ENCODE measurements at places on chromosomes 1 and 21. TPM values are rescaled to one million over a fixed set of nuclear protein-coding genes. Genes with fewer than 3 reads are reported as not detected.

SYT6 gene
- total RNA-seq: 41.7 TPM

NTRK1 gene
- 0.08 TPM for total RNA-seq

ANKRD45 gene
- 1.5 TPM for total RNA-seq

RAP1GAP gene
- total RNA-seq: 6.6 TPM

NHLH1 gene
- total RNA-seq: 0.69 TPM

RHD gene
- total RNA-seq: 0.21 TPM

RGS21 gene
- total RNA-seq: not detected

- H3K4me3 ChIP-seq: no peak overlapping the region
- H3K4me1 ChIP-seq: peaks cover 12% of the 10 kb centered on the region
- H3K36me3 ChIP-seq: peaks cover 7% of the 10 kb centered on the region
- peak overlapping the region; percentile 39 for H3K27ac ChIP-seq
- no peaks in the 10 kb centered on the region for H3K27me3 ChIP-seq
Measured at GRCh38 chr1:93522721-93523120, 74.8 kb downstream of the FNBP1L start.

- H3K4me1 ChIP-seq: peaks cover 6% of the 10 kb centered on the region
- H3K4me3 ChIP-seq: no peak overlapping the region
- no peak overlapping the region for H3K27ac ChIP-seq
- no peak for DNase-seq
Measured at GRCh38 chr1:185398022-185398421, 81.0 kb upstream of the IVNS1ABP start.

GRCh38 chr1:96808191-96808590 lies 86.6 kb downstream of the PTBP2 start:
- no peak for DNase-seq
- no peak overlapping the region for H3K4me3 ChIP-seq
- H3K27me3 ChIP-seq: no peaks in the 10 kb centered on the region
- H3K36me3 ChIP-seq: peaks cover 25% of the 10 kb centered on the region
- H3K4me1 ChIP-seq: peaks cover 17% of the 10 kb centered on the region

DNA sequence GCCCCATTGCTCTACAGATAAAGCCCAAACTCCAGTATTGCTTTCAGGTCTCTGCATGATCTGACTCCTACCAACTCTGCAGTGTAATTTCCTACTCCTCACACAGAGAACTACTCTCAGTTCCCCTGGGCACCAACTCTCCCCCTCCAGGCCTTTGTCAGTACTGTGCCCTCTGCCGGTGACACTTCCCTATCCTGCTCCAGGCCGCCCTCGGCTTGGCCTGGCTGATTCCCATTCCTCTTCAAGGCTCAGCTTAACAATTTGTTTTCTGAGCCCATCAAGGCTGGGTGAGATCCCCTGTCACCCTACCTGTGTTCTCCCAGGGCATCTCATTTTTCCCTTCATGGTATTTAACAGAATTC lies 2.6 kb downstream of the SLAMF8 start:
- no peak overlapping the region for H3K27ac ChIP-seq
- H3K4me3 ChIP-seq: no peak overlapping the region
- no peaks in the 10 kb centered on the region for H3K27me3 ChIP-seq

DNA sequence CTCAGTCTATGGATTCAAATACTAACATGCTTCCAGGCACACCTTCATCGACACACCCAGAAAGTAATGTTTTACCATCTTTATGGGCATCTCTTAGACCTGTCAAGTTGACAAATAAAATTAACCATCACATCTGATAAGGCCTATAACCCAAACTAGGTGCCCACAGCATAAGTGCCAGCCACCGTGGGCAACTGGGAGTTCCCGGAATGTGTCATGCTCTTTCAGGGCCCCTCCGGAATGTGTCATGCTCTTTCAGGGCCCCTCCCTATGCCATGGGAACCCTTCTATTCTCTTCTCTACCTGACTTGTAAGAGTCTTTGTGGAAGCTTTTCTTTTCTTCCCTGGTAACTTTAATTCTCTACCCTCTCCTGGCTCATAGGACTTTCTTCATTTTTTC lies 26.6 kb downstream of the KRTAP24-1 start:
- H3K4me3 ChIP-seq: no peak overlapping the region
- H3K27me3 ChIP-seq: no peaks in the 10 kb centered on the region
- no peaks in the 10 kb centered on the region for H3K36me3 ChIP-seq

GRCh38 chr1:199010492-199010891 lies 371.7 kb downstream of the PTPRC start:
- no peak for DNase-seq
- H3K4me3 ChIP-seq: no peak overlapping the region
- no peaks in the 10 kb centered on the region for H3K27me3 ChIP-seq
- H3K27ac ChIP-seq: no peak overlapping the region
- H3K36me3 ChIP-seq: no peaks in the 10 kb centered on the region
- H3K4me1 ChIP-seq: no peaks in the 10 kb centered on the region

DNA sequence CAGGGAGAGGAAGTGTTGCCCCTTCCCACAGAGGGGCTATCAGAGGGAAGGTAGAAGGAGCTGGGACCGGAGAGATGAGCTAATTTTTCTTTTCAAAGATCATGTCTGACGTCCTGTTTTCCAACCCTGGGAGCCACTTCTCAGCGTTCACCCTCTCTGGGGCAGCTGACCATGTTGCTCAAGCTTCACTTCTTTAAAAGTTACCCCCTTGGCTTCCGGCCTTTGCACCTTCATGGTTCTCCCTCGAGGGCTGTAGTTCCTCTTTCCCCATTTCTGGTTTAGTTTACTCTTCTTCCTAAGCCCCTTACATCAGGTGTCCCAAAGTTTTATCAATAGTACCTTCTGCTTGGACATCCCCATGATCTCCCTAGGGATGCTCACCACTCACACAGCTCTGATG lies 23.8 kb upstream of the CSF1 start:
- no peak for DNase-seq
- no peaks in the 10 kb centered on the region for H3K36me3 ChIP-seq
- H3K27me3 ChIP-seq: no peaks in the 10 kb centered on the region

DNA sequence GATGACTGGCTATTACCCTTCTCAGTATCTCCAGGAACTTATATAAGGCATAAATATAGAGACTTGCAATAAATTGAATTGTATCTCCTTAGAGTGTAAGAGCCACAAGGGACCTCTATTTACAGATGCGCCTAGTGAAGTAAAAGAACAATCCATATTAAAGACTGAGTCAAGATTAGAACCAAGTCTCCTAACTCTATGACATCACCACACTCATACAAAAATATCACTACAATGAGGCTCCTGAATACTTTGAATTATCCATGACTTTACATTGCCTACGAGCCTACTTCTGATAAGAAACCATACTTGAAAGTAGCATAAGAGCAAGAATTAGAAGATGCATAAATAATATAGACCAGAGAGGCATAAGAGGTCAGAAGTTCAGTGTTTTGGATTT lies 18.8 kb downstream of the DPYD start:
- no peaks in the 10 kb centered on the region for H3K36me3 ChIP-seq
- no peak for DNase-seq
- H3K4me3 ChIP-seq: no peak overlapping the region

- no peak overlapping the region for H3K4me3 ChIP-seq
- no peak for DNase-seq
- no peaks in the 10 kb centered on the region for H3K36me3 ChIP-seq
- no peaks in the 10 kb centered on the region for H3K27me3 ChIP-seq
- no peak overlapping the region for H3K27ac ChIP-seq
Measured at GRCh38 chr21:24617819-24618218, 989.5 kb downstream of the MRPL39 start.

GRCh38 chr1:51945591-51945990 lies 44.9 kb downstream of the RAB3B start:
- no peak for DNase-seq
- H3K4me3 ChIP-seq: no peak overlapping the region
- H3K4me1 ChIP-seq: no peaks in the 10 kb centered on the region
- no peak overlapping the region for H3K27ac ChIP-seq
- no peaks in the 10 kb centered on the region for H3K27me3 ChIP-seq
- H3K36me3 ChIP-seq: peaks cover 14% of the 10 kb centered on the region

DNA sequence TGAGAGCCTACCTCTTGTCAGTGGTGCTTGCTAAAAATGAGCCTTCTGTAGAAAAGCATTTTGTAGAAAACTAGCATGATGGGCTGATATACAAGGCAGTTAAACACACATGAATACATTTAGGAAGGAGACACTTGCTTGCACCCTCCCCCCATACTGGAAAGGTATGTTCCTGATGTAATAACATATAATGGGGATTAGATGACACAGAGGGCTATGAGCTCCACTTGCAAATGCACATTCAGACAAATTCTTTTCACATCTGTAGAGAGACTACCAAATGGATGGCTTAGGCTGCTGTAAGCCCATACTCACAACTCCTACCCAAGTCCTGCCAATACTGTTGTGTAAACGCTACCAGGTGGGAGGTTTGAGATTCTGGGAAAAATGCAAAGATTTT lies 634.0 kb downstream of the SMYD3 start:
- H3K27me3 ChIP-seq: no peaks in the 10 kb centered on the region
- H3K27ac ChIP-seq: no peak overlapping the region
- no peaks in the 10 kb centered on the region for H3K36me3 ChIP-seq
- DNase-seq: no peak
- H3K4me3 ChIP-seq: no peak overlapping the region
- no peaks in the 10 kb centered on the region for H3K4me1 ChIP-seq

GRCh38 chr1:173210283-173210682 lies 3.2 kb upstream of the TNFSF4 start:
- DNase-seq: no peak
- H3K27ac ChIP-seq: no peak overlapping the region
- no peak overlapping the region for H3K4me3 ChIP-seq
- no peaks in the 10 kb centered on the region for H3K4me1 ChIP-seq
- no peaks in the 10 kb centered on the region for H3K36me3 ChIP-seq

DNA sequence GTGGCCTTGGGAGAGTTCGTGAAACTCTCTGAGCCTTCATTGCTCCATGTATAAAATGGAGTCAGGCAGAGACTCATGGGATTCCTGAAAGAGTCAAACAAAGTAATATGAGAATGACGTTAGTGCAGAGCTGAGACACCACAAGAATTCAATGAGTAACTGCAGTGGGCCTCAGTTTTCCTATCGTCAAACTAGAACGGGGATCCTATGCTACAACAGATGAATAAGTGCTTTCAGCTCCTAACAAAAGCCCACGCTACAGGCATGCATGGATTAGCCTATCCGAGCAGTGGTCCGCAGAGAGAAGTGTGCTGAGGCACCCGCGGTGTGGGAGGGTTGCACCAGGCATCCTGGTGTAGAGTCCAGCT lies 124.7 kb downstream of the SYF2 start:
- H3K36me3 ChIP-seq: no peaks in the 10 kb centered on the region
- no peaks in the 10 kb centered on the region for H3K27me3 ChIP-seq
- H3K27ac ChIP-seq: no peak overlapping the region
- no peaks in the 10 kb centered on the region for H3K4me1 ChIP-seq
- no peak overlapping the region for H3K4me3 ChIP-seq

GRCh38 chr1:101463195-101463594 lies 226.4 kb downstream of the S1PR1 start:
- no peaks in the 10 kb centered on the region for H3K27me3 ChIP-seq
- no peak for DNase-seq
- H3K4me1 ChIP-seq: no peaks in the 10 kb centered on the region

DNA sequence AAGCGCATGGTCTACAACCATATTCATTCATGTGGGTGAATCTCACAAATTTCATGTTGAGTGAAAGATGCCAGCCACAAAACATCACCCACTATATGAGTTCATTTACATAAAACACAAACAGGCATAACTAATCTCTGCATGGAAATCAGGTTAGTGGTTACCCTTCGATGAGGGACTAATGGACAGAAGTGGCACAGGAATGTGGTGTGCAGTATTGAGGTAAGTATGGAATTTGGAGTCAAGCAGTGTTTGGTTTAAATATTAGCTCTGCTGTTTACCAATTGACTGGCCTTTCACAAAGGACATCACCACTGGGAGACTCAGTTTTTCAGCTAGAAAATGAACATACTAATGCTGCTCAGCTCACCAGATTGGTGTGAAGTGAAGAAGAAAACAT lies 24.2 kb downstream of the CCDC185 start:
- no peaks in the 10 kb centered on the region for H3K36me3 ChIP-seq
- no peak for DNase-seq
- H3K27ac ChIP-seq: no peak overlapping the region
- no peaks in the 10 kb centered on the region for H3K27me3 ChIP-seq
- peaks cover 9% of the 10 kb centered on the region for H3K4me1 ChIP-seq

DNA sequence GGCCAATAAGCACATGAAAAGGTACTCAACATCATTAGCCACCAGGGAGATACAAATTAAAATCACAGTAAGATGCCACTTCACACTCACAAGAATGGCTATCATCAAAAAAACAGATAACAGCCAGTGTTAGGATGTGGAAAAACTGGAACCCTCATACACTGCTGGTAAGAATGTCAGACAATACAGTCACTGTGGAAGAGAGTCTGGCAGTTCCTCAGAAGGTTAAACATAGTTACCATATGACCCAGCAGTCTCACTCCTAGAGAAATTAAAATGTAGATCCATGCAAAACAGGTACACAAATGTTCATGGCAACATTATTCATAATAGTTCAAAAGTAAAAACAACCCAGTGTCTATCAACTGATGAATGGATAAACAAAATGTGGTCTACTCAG lies 33.3 kb downstream of the LDLRAD1 start:
- peaks cover 15% of the 10 kb centered on the region for H3K4me1 ChIP-seq
- H3K27ac ChIP-seq: no peak overlapping the region
- no peak overlapping the region for H3K4me3 ChIP-seq
- DNase-seq: no peak
- no peaks in the 10 kb centered on the region for H3K27me3 ChIP-seq
- no peaks in the 10 kb centered on the region for H3K36me3 ChIP-seq

GRCh38 chr1:206739411-206740076 lies 31.0 kb upstream of the IL19 start:
- H3K27ac ChIP-seq: no peak overlapping the region
- no peak overlapping the region for H3K4me3 ChIP-seq
- H3K36me3 ChIP-seq: no peaks in the 10 kb centered on the region
- DNase-seq: peak; percentile 32

DNA sequence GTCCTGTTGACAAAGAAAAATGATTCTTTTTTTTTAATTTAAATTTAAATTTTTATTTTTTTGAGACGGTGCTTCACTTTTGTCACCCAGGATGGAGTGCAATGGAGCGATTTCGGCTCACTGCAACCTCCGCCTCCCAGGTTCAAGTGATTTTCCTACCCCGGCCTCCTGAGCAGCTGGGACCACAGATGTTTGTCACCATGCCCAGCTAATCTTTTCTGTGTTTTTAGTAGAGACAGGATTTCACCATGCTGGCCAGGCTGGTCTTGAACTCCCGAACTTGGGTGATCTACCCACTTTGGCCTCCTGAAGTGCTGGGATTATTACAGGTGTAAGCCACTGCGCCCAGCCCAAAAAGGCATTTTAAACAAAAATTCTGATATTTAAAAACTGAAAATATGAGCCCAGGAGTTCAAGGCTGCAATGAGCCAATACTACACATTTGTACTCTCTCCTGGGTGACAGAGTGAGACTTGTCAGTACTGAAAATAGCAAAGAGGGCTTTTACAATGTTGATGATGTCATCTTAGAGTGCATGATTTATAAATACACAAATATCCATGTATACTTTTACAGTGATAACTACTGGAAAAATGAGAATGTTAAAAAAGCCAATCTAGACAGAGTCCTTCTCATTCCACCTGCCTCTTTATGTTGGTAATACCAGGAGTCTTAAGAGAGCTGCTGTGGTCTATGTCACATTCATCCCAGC lies 56.0 kb upstream of the STUM start:
- H3K4me1 ChIP-seq: peaks cover 33% of the 10 kb centered on the region
- no peak for DNase-seq
- H3K27me3 ChIP-seq: no peaks in the 10 kb centered on the region
- no peak overlapping the region for H3K4me3 ChIP-seq
- no peak overlapping the region for H3K27ac ChIP-seq
- no peaks in the 10 kb centered on the region for H3K36me3 ChIP-seq
